Left renal pelvis (tissue), 4 donors: ENCODE measurements at places on chromosomes 3 and 15. TPM values are rescaled to one million over a fixed set of nuclear protein-coding genes. Genes with fewer than 3 reads are reported as not detected.

GRCh38 chr3:175748087-175748730, 889.1 kb downstream of the NAALADL2 start:
- no peak for DNase-seq

Gene ATP10A
- 6.1 TPM for polyA plus RNA-seq

DNA sequence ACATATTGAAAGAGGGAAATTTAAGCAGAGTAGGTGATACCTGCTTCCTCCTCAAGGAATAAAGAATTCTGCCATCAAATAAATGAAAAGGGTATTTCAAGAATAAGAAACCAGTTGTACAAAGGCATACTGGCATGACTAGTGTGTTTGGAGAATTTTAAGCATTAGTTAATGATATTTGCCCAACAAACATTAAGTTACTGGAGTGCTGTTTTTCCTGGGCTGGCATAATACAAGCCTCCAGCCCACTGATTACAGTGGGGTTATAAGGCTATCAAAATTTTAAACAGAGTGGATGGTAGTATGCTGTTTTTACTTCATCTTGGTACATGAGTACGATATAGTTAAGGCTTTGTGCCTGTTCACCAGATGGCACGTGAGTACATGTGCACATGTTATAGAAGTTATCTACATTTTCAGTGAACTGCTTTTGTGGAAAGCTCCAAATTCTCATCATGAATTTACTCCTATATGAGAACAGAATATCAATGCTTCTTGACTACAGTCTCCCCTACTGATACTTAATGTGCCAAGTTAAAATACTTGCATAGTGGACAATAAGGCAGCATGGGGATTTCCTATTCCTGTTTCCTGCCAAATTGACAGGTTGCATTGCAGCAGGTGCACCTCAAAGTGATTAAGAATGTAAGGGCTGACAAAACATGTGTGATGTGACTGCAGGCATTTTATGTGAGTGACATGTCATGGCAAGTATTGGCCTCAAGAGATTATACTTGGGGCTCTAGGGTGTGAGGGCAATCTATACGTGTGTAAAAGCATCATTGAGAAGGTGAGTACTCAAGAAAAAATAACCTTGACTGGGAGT, 14.9 kb downstream of the NAALADL2 start:
- no peak for DNase-seq

Gene B2M
- polyA plus RNA-seq, result 937 TPM

GRCh38 chr15:96333131-96334016, 2.9 kb downstream of the NR2F2 start:
- no peak for DNase-seq

- no peak for DNase-seq
These were observed 26.9 kb upstream of the ATOSA start for GRCh38 chr15:52706091-52706490.

- DNase-seq, result no peak
These were observed 10.4 kb downstream of the VPS18 start for GRCh38 chr15:40904552-40905201.

Gene POC1A
- 7.7 TPM for polyA plus RNA-seq

Gene PARP14
- 24.2 TPM for polyA plus RNA-seq

DNA sequence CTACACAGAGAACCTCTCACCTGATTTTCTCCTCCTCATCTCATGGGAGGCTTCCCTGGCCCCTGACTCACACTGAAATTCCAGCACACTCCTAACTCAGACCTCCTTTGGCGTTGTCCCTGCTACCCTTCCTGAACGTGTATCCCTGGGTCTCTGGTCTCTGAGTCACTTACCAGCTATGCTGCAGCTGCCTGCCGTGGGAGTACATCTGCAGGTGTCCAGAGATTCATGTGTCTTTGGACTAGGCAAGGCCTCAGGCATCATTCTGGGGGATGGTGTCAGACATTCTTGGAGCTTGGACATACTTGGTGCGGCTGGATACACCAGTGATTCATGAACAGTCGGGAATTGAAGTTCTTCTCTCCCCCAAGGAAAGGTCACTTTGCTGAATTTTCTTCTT, 148.8 kb upstream of the TRIM42 start:
- DNase-seq, result no peak

Gene SLC9C1
- 0.72 TPM for polyA plus RNA-seq

GRCh38 chr15:58554758-58555157, 123.0 kb downstream of the LIPC start:
- no peak for DNase-seq

DNA sequence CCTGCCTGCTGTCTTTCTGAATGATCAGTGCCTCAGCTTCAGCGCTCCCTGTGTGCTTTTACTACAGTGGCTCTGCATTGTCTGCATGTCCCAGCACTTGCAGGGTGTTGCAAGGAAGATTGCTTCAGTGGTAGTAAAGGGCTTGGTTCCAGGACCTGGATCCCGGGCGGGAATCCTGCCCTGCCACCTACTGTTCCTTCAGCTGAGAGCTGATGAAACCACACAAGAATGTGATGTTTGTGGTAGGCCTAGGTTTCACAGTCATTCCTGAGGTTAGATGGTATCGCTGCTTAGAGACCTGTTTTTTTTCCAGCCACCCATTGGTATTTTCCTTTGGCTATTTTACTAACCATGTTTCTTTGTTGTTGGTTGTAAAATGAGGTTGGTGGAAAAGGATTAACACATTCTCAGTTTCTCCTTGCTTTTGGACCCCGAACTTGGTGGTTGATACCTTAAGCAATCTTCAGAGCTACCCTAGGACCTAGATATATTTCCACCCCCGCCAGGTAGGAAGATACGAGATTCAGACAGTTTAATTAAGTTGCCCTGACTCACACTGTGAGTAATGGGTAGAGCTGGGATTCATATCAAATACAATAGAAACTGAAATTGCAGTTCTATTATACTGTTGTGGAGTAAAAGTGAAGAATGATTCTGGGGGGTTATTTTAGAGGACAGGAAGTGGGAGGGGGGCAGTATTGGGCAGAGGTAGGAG, 11.4 kb downstream of the GPR87 start:
- no peak for DNase-seq

- DNase-seq, result no peak
These were observed 71.4 kb upstream of the PSMD6 start for GRCh38 chr3:64094713-64095079.

GRCh38 chr15:72515591-72516389, 41.7 kb downstream of the ARIH1 start:
- no peak for DNase-seq

Gene HRG
- 1.7 TPM for polyA plus RNA-seq

Gene SEMA7A
- 6.6 TPM for polyA plus RNA-seq

Gene LRRIQ4
- 0.10 TPM for polyA plus RNA-seq

Gene C3orf33
- 10.9 TPM for polyA plus RNA-seq

DNA sequence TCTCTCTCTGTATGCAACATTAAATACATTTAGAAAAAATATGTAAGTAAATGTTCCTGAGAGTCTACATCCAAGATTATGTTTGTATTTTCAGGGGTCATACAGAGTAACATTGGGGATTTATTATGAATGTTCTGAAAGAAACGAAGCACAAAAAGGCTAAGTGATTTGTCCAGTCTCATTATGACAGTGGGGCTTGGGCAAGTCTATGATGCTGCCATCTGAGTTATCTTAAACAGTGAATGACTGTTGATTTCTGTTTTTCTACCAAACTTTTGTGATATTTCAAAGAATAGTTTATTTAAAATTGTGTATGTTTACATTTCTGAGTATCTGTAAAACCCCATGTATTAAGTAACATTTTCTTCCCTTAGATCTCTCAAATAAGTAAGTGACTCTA, 481.2 kb upstream of the ZNF717 start:
- DNase-seq, result no peak

Gene SLC9A9
- polyA plus RNA-seq, result 12.8 TPM
